Stimulated activated CD4-positive, alpha-beta T cell treated with anti-CD3 and anti-CD28 coated beads, TNF-alpha, amount 100 ng/mL, for 4 hours (primary cell): ENCODE measurements at places on chromosomes 16 and 17.
A peak's percentile ranks its signal among the peaks of the same experiment; 100 is the strongest.

DNA sequence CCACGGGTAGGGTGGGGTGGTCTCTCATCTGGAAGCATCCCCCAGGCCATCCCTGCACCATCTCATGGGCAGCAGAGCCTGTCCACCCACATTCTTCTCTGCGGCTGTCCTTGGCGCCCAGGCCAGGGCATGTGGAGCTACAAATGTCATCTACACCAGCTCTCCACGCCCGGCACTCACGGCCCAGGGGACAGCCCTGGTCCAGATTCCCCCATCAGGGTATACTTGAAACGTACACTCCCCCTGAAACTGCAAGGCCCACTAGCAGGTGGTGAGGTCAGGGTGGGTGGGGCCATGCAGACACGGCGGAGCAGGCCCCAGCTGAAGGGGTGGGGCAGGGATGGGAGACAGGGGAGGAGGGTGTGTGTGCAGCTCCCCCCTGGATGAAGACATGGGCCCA, 3.2 kb upstream of the SOX8 start:
- DNase-seq = no peak

DNA sequence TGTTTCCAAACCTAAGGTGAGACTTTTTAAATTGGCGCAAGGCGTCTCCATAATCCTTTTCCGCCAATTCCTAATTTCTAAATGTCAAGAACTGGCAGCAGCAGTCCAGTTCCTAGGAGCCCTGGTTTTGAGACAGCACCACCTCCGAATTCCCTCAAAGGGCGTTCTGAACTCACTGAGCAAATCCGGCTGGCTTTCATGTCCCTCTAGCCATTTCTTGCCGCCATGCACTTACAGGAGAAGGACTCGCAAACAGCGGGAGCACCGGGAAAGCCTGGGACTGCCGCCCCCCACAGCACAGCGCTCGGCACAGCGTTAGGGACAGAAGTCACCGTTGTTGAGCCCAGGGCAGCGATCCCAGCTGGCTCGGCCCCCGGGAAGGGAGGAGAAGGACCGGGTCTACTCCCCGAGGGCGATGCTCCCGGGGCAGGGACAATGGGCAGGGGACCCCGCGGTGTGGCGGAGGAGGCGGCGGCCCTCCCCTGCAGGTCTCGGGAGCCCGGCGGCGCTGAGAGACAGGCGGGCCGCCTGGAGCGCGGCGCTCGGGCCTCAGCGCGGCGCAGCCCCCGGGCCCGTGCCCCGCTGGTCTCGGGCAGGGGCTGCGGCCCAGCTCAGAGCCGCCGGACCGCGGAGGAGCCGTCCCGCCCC, 545 bp downstream of the ARHGAP17 start:
- DNase-seq = no peak

- DNase-seq = no peak
Observed at GRCh38 chr17:72955391-72956140, 136.9 kb downstream of the SLC39A11 start.

GRCh38 chr16:11793840-11794239, 3.2 kb downstream of the ZC3H7A start:
- DNase-seq = no peak

DNA sequence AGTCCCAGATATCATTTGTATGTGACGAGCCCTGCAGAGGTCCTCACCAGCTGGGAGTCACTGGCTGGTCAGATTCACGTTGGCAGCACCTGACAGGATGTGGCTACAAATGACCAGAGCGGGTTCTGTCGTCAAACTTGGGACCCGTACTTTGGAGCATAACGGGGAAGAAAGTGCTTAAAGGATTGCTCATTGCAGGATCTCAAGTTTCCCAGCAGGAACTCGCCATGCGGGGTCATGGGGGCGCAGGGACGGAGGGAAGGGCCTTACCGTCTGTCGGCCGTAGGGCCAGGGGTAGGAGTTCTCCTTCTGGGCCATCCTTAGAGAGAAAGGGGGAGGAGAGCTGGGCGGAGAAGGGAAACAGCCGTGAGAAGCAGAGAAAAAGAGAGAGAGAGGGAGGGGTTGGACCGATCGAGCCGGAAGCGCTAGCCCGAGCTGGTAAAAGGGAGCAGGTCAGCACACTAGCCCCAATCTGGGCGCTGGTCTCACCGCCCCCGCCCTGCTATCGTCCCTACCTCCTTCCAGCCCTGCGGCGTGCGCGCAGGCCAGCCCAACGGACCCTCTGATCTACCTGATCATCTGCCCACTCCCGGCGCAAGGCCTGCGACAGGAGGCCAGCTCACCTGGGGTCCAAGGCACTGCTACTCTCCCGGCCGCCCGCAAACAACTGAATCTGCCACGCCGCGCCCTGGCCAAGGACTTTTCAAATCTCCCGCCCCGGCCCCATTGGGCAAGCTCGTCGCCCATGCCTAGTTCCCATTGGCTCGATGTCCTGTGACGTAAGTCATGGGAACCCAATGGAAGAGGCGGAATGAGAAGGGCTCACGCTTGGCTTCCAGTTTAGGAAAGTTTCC, at the start of gene AURKB:
Gene AURKB, minus strand, starts transcription at position 669 of the 854 bp plus-strand sequence. Its CDS starts 351 bp downstream, at position 318.
- DNase-seq = peak; percentile 74

GRCh38 chr17:8005357-8005756, 2.9 kb downstream of the GUCY2D start:
- no peak for DNase-seq

GRCh38 chr17:1995907-1996799, 29.0 kb downstream of the RTN4RL1 start:
- DNase-seq = no peak

DNA sequence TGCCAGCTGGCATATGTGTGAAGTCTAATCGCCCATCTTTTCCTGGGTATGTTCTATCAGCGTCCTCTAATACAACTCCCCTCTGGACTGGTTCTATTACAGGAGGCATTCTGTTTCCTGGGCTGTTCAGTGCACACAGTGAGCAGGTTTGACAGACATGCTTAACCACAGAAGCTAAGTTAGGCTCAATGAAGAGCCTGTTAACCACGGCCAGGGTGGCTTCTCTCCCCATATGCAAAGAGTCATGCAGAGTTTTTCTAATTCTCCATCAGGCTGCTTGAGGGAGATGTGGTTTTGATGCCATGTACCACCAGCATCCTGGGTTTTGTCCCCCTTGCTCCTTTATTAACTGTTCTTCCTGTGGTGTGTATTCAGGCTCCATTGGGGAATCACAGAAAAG, 57.2 kb upstream of the ALOX12 start:
- DNase-seq = no peak

DNA sequence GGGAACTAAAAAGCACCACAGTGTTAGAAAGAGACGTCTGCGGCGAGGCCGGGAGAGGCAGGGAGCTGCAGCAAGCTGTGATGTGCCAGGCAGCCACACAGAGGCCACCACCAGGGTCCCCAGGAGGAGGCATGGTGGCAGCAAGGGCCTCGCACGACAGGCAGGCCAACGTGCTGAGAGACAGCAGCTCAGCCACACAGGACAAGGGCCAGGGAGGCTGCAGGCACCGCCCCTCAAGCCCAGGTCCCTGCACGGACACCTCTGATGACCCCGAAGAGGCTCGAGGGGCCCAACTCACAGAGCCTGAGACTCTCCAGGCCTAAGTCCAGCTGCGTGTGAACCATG, 5.7 kb downstream of the HAGH start:
- no peak for DNase-seq

DNA sequence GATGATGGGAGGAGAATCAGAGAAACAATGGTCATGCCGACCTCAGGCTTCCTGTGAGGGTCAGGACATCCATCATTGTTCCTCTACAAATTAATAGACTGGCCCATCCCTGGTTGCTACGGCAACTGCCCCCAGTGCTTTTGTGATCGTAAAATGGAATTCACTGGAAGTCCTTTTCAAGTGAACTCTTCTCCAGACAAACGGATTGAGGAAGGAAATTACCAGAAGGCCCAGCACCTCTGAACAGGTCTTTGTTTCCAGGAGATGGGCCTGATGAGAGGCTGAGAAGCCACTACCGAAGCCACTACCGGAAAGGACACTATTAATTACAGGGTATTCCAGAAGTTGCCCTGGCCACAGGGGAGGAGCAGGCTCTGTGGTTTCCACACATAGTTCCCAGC, 126.0 kb downstream of the MGAT5B start:
- DNase-seq = no peak

DNA sequence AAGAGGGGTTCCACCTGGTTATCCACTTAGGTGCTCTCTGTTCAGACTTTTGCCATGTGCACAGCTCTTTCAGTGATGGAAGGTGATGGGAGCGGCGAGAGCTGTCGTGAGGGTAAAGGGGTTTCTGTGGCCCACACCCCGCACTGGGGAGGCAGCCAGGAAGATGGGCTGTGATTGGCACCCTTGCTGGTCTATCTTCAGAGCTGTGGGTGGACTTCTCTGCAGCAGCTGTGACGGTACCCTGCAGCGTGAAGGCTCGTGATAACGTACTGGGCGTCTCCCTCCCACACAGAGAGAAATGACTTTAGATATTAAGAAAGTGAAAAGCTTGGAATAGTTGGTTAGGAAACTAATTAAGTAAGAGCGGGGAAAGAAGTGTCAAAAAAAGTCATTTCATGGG, 45.8 kb downstream of the MPRIP start:
- DNase-seq = no peak

DNA sequence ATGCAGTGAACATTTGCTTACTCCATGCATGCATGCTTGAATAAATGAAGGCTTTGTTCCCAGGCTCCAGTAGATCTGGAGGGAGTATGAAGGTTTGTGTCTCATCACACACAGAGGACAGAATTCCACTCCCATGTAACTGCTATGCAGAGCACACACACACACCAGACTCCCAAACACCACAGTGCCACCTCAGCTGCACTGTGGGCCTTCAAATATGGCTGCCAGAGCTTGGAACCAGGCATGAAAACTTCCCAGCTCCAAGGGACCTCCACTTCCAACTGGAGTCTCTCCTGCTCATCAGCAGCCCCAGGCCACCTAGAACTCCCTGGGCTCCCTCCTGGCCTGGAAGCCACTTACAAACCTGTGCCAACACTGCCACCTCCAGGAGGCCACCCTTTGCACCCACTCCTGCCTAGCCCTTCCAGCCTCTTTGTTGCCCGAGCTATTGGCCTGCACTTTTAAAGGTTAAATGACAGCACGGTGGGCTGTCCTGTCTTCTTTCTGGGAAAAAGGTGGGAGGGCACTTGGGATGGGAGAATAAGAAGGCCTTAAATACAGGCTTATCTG, 151.2 kb downstream of the ZNF423 start:
- no peak for DNase-seq
